ENCODE measurements at places on chromosomes 5 and 9.

- DNase-seq, result no peak
Observed at GRCh38 chr9:137032858-137033257, 970 bp upstream of the FUT7 start.

- DNase-seq, result peak; percentile 85
Observed at GRCh38 chr5:132257131-132258101, at the start of gene PDLIM4. TSS of gene PDLIM4 (plus strand) at chr5:132257696. CDS start at chr5:132257735, 39 bp downstream.

- no peak for DNase-seq
Observed at GRCh38 chr5:174755106-174755505, 30.7 kb downstream of the MSX2 start.

DNA sequence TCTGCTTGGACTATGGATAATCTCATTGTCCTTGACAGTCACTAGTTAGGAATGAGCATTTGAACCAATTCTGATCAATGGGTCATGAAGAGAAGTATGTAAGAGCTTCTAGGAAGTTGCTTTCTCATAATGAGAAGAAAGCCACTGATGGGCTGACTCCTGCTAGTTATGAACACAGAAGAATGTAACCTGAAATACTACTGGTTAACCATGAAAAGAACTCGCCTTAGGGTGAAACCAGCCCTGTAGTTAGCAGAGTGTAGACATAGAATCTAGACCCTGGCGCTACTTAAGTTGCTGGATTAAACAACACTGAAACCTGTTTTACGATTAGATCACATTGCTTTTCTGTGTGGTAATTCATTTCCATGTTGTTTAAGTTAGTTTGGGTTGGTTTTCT, 26.6 kb downstream of the SLF1 start:
- no peak for DNase-seq

- DNase-seq, result no peak
Observed at GRCh38 chr5:17360879-17361278, 137.2 kb upstream of the TAF11L2 start.

- no peak for DNase-seq
Observed at GRCh38 chr5:10524376-10525123, 39.3 kb upstream of the ANKRD33B start.

DNA sequence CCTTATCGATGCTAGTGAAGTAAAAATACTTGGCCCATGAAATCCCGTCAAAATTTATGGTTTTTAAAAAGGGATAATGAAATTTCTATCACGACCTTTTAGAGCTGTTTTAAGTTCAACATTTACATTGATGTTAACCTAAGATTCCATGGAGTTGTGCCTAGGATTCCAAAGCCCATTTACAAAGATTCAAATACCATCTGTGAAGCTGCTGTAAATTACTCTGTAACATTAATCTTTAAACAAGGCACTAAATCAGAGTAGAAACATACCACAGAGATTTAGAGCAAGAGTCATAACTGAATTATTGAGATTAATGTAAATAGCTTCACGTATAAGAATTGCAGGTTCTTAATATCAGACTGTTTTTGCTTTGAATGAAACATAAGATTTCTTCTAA, 17.7 kb downstream of the POU5F2 start:
- no peak for DNase-seq

DNA sequence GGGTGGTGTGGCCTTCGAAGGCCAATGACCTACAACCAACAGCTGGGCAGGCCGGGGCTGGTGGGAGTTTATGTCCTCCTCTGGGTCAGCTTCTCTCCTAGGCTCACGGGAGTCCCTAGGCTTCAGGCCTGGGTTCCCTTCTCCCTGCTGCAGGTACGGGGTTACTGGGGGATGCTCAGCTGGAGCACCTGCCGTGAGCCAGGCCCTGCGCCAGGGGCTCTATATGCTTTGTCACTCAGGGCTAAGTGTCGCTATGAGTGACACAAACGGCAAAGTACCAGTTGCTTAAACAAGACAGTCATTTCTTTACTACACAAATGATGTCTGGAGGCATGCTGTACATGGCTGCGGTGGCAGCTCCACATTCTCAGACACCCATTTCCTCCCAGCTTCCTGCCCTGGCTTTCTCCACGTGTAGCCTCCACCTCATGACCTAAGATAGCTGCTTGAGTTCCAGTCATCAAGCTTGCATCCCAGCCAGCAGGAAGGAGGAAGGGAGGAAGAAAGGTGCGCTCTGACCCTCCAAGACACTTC, 22.5 kb upstream of the NINJ1 start:
- DNase-seq, result no peak

DNA sequence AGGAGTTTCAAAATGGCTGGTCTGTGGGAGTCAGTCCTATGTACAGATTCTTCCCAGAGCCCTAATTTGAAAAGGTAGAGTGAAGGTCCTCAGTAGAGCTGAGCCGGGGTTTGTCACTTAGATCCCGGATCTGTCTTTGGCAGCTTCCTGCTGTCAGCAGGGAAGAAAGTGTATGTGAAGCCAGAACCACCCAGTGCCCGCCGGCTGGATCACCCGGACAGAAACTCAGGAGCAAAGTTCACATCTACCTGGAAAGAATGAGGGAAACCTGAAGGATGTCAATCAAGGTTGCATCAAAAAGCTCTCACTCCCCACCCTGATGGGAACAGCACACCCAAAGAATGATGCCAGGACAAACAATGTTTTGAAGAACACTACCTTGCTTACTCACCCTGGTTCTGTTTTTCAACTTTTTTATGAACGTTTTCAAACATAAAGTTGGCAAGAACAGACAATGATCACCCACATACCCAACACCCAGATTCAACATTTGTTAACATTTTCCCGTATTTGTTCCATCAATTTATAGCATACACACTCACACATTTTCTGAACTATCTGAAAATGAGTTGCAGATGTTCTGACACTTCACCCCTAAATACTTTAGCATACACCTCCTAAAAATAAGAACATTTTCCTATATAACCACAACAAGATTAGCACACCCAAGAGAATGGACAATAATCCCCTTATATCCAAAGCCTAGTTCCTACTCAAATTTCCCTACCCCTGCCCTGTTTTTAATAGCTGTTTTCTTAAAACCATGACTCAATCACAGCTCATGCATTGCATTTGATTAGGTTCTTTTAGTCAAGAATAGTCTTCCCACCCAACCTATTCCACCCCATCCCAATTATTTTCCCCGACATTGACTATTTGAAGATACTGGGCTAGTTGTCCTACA, 133.9 kb downstream of the LHFPL2 start:
- DNase-seq, result no peak

All from femur (tissue), 1 donor.